Activated naive CD8-positive, alpha-beta T cell treated with anti-CD3 and anti-CD28 coated beads, Interleukin-2, amount 10 ng/mL, durations not matched to agents 7 days and 5 days (primary cell): ENCODE measurements at places on chromosomes 4 and X.

- DNase-seq, result peak; percentile 60
Measured at GRCh38 chr4:47913861-47914219, 543 bp downstream of the NFXL1 start.

DNA sequence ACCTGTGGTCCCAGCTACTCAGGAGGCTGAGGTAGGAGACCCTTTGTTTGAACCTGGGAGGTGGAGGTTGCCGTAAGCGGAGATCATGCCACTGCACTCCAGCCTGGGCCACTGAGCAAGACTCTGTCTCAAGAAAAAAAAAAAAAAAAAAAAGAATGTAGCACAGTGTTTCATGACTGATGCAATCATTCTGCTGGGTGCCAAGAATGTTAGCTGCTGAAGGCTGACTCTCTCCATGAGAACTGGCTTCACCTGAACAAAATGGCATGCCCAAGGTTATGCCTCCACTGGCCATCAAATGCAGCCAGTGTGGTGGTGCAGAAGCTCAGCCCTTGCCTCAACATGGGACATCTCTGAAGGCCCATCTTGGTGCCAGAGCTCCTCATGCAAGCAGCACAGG is 412.1 kb downstream of the ADAM29 start:
- DNase-seq, result no peak

DNA sequence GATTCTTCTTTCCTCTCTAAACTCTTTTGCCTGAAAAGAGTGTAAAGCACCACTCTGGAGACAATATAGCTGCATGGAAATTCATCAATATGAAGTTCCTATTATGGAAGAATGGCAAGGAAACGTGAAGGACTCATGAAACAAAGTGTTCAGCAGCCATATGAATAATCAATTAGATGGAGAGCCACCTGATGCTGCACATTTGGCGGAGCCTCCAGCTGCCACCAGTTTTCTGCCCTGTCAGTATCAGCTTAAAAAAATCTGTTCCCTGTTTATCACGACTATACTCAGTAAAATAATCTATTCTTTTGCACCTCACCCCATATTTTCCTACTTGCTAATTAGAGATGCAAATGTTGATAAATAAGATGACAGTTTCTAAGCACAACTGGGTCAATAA is 276.0 kb downstream of the UNC5C start:
- no peak for DNase-seq

DNA sequence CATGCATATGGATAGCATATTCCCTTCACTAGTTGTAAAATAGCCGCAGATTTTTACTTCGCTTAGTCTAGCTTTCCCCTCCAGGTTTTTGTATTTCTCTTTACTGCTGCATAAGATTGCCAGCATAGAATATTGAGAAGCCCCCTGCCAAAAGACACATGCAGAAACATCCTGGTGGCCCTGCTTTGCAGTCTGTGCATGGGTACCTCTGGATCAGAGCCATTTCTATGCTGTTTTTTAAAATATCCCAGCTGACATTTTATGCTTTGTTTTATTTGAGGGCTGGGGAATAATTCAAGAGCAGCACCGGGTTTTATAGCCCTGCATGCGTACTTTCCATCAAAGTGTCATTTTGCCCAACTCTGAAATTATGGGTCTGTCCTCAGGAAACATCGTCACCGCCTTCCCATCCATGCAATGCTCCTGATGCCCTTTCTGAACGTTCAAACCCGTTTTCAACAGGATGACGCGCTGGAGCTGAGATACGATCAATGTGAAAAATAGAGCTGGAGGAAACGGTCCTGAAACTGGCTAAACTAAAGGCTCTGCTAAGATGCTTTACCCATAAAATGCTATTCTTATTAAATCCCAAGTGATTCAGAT is 314.3 kb downstream of the EVC2 start:
- no peak for DNase-seq

GRCh38 chrX:113929004-113929403 is 654.9 kb upstream of the HTR2C start:
- DNase-seq, result no peak

- DNase-seq, result no peak
Measured at GRCh38 chr4:88803600-88804096, 106.0 kb upstream of the NAP1L5 start.

DNA sequence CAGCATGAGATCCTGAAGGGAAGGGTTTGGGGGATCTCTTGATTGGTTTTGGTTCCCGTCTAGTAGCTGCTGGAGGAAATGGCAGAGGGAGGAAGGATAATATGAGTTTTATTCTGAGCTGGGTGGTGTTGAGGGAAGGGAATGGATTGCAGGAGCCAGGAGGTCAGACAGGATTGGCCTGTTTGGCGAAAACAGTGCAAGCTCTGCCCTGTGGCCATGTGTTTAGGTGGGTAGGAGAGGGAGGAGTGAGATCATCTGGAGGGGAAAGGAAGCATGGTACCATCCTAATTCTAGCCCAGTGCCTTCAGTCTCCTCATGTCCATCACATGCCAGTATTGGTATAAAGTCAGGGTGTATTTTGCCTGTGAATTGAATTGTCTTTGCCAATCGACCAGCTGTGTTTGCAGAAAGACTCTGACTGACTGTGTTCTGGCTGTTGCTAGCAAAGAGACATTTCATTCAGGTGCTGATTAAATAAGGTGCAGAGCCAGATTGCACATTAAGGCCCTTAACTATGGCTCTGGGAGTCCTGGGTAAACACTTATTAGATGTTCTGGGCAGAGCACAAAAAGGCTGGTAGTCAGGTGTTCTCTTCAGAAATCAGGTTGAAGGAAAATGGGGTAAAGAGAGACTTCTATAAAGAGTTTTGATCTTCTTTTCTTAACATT is 10.0 kb downstream of the TMEM164 start:
- no peak for DNase-seq

GRCh38 chrX:3603026-3603661 is 110.3 kb downstream of the PRKX start:
- no peak for DNase-seq

- no peak for DNase-seq
Measured at GRCh38 chr4:119785963-119786362, 157.4 kb upstream of the PDE5A start.

DNA sequence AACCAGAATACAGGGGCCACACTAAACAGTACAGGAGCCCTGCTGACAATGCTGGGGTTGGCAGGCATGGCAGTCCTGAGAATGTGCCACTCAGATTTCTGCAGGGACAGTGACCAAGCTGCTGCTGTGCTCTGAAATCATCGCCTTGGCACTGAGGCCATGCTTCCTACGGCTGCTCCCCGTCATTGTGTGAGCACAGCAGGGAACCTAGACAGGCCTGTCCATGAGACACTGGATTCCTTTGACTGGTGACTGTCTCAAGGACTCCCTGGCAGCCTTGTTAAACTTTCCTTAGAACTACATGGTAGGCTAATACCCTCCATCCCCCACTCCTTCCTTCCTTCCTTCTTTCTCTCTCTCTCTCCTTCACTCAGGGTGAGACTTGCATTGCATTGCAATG is 111.4 kb downstream of the LUZP4 start:
- DNase-seq, result no peak

DNA sequence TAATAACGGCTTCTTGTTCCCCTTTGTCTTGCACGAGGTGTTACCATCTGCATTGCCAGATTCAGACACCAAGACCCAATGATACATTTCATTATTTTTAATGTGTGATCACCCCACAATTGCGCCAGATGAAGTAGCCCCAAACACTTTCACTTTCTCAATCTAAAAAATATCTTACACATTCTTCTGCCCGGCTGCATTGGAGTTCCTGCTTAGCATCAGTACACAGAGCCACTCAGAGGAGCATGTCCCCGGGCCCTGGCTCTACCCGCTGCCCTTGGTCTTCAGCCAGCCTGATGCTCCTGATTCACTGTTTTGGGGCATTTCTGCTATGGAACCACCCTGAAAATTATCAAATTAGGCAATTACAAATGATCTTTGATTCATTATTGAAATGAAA is 66.0 kb upstream of the TENM3 start:
- no peak for DNase-seq

DNA sequence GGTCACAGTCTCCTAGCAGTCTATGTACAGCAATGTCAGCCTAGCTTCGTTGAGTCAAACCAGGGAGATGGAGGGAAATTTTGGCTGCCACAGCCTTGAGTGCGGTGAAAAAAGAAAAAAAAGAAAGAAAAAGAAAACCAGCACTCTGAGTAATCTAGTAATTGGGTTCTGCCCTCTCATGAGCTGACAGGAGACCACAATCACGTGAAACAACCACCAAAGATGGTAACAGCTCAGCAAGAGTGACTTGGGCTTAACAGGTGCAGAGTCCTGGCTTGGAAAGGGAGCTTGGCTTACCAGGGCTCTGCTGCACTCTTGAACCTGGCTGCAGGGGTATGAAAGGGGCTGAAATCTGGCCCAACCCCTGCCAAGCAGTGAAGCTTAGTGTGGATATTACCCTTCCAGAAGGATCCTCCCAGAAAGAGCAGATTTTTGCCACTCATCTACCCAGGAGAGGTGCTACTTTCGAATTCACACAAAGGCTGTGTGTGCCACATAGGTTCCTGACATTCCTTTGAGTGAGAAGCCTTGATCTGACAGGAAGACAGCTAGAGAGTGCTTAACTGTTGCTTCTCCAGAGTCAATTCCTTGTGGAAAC is 350.3 kb downstream of the PTTG2 start:
- DNase-seq, result peak; percentile 51

DNA sequence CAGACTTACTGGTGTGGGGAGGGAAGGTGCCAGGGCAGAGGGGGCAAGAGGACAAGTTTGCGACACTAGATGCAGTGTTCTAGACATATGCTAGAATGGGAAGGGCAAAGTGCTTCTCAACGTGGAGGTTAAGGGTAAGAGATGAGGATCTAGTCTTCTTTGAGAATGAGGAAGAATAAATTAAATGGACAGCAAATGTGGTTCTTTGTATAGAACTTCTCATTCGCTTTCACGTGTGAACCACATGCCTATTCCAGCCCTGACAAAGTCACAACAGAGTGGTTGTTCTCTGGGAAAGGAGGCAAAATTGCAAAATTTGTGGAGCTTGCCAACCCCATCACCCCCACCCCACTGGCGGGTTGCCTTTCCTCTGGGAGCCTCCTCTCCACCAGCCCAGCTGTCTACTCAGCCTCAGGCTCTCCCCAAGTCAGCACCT is 1.5 kb upstream of the ANXA5 start:
- DNase-seq, result no peak

- no peak for DNase-seq
Measured at GRCh38 chr4:83552924-83553323, 17.0 kb downstream of the GPAT3 start.

GRCh38 chr4:57109847-57110639 is at the start of gene IGFBP7:
TSS of gene IGFBP7 (minus strand) at chr4:57110385. CDS start at chr4:57110351, 34 bp downstream.
- DNase-seq, result peak; percentile 41

GRCh38 chrX:118631586-118631985 is 95.8 kb upstream of the IL13RA1 start:
- DNase-seq, result no peak

GRCh38 chr4:5300283-5300682 is 249.0 kb downstream of the STK32B start:
- DNase-seq, result no peak

DNA sequence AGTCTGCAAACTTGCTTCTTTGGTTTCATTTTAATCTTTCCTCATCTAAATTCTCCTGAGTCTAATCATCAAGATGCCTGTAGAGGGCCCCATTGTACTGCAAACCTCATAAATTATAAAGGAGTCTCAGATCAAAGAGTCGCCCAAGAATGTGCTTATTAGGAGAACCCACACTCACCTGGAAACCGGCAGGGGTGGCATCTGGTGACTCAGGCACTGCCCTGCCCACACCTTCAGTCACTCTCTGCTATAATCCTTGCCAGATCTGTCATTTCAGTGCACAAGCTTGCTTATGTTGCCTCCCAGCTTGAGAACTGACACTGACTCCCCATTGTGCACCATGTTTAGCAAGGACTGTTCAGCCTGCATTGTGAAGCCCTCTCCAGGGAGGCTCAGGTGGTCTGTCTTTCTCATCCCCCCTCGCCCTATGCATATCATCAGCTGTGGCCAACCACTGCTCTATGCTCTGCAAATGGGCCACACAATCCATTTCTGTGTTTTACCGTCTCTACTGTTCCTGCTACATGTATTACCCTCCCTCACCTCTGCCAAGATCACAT is 12.4 kb downstream of the EPGN start:
- DNase-seq, result peak; percentile 30

DNA sequence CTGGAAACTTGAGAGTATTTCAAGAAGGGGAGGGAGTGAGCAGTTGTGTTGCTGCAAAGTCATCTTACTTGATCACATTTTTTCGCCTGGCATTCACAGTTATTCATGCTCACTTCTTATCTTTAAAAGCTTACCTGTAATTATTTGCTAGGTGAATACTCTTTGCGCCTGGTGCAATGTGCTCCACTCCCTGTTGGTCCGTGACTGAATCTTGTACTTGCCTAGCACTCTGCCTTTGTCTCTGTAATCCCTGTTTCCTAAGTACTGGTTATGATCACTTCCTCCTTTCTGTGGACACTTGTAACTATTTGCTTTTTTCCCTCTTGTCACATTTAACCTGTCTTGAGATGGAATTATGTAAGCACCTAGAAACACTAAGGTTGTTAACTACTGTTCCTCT is 5.8 kb downstream of the BMP2K start:
- DNase-seq, result no peak

DNA sequence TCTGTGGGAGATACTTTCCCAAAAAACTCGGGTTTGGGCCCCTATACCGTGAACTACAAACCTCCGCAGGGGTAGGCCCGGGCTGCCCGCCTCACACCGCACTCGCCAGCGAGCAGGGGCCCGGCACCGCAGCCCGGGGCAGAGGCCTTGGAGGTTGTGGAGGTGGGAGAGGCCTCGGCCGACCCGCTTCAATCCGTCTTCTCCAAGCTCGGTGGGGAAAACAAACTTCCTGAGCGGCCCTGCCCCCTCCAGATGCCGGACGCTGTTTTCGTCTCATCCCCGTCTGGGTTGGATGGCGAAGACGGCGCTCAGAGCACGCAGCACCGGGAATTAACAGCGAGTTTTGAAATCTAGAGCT is 442 bp upstream of the MCUB start:
- peak; percentile 80 for DNase-seq

- DNase-seq, result peak; percentile 83
Measured at GRCh38 chrX:154457491-154458115, 478 bp upstream of the PLXNA3 start.

- DNase-seq, result no peak
Measured at GRCh38 chr4:87589531-87589930, 18.8 kb upstream of the DSPP start.

GRCh38 chrX:48530736-48531135 is 8.8 kb upstream of the TBC1D25 start:
- DNase-seq, result no peak

DNA sequence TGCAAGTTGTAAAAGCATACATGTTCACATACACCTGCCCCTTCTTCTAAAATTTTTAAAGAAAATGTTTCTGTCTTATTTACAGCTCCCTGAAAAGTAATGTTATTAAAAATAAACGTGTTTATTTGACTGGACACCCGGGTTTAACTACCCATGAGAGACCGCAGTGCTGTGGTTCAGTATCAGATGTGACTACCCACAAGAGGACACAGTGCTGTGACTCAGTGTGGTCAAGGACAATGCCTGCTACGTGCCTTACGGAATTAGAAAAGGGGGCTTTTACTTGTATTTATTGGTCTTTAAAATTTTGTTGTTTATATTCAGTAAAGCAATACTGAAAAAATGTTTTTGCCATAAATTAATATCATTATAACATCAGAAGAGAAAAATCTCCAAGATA is 641.4 kb downstream of the TRIML1 start:
- DNase-seq, result no peak
